Stimulated activated CD4-positive, alpha-beta T cell treated with anti-CD3 and anti-CD28 coated beads, Interleukin-1b, Interleukin-23, amount 100 ng/mL, for 1 hour (primary cell): ENCODE measurements at places on chromosomes 12 and 14.

DNA sequence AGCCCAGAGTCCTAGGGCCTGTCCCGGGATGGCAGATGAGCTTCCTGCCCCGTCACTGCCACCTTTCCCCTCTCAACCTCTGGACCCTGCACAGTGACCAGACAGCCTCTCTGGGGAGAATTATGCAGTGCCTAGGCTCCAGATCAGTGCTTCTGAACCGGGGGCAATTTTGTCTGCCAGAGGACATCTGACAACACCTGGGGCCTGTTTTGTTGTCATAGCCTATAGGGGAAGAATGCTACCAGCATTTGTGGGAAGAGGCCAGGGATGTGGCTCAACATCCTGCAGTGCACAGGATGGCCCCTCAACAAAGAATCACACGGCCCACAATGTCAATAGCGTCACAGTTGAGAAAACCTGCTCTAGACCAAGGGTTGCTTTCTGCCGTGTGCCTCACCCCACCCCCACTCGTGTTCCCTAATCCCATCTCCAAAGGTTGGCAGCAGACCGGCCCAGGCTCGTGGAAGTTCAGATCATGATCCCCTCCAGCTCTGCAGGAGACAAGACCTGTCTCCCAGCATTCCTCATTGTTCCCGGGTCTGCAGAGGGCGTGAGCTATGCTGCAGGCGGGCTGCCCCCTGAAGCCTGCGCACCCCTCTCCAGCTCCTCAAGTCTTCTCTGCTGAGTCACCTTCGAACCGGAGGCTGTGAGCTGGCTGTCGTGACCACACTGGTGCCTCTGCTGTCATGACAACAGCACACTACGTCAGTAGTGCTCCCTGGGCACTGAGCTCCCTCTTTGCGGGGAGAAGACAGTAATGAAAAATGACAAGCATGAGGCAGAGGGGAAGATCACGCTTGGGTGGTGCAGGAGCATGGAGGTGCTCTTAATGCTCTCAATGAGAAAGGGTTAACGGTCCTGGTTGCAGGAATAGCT is 2.0 kb upstream of the GAPDH start:
- DNase-seq: peak; percentile 56

GRCh38 chr12:28683366-28683765 is 465.7 kb upstream of the FAR2 start:
- no peak for DNase-seq

DNA sequence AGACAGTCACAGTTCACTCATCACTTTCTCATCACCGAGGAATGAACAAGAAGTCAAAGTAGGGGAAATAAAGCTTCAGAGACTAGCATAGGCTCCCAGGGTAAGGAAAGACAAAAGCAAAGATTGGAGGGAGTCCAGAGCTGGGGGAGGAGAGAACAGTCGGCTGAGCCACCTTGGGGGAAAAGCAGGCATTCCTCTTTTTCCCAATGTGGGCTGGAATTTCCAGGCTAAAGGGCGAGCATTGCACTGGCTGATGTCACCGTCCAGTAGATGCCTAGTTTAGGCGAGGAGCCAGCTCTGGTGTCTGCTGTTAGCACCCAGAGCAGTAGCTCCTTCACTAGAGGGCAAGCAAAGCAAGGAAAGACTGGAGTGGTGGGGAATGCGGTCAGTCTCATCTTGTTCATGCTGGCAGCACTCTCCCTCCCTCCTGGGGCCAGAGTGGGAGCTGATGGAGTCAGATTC is 8.5 kb upstream of the KRT75 start:
- DNase-seq: no peak

- DNase-seq: no peak
These were observed 2.3 kb downstream of the KRT5 start for GRCh38 chr12:52517888-52518287.

- no peak for DNase-seq
These were observed 189.1 kb downstream of the ZFP36L1 start for GRCh38 chr14:68603533-68604360.

DNA sequence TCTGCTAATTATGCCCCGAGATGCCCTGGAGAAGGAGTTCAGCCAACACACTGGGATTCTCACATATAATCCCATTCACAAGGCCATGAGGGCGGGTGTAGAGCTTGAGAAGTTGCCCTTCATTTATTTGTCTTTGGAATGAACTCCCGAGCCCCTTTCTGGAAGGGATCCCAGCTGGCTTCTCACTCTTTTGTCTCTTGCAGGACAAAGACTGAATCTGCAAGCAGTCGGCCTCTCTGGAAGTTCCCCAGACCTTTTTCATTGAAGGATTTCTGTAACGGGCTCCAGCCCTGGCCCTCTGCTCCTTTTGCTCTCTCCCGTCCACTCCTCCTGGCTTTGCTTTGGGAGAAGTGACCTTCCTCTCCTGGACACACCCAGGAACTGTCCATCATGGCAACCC is 163.3 kb upstream of the SFSWAP start:
- DNase-seq: no peak
